GM23338 (cell line): ENCODE measurements at places on chromosomes 4 and X. TPM values are rescaled to one million over a fixed set of nuclear protein-coding genes. Genes with fewer than 3 reads are reported as not detected.

Gene P2RY8
- 0.23 TPM in 1 of 2 replicates, not detected in the other for total RNA-seq

Gene GAGE12J
- total RNA-seq = not detected in 2 replicates

GRCh38 chr4:73761856-73762255 is 21.5 kb downstream of the CXCL8 start:
- no peak overlapping the region for H3K4me3 ChIP-seq
- H3K36me3 ChIP-seq = no peaks in the 10 kb centered on the region
- DNase-seq = no peak
- no peaks in the 10 kb centered on the region for H3K4me1 ChIP-seq
- H3K27me3 ChIP-seq = no peaks in the 10 kb centered on the region
- H3K27ac ChIP-seq = no peak overlapping the region

- H3K36me3 ChIP-seq = no peaks in the 10 kb centered on the region
- no peak overlapping the region for H3K27ac ChIP-seq
- peaks cover 5% of the 10 kb centered on the region; the same call in 1 of the 2 replicates for H3K4me1 ChIP-seq
- DNase-seq = no peak
- no peak overlapping the region for H3K4me3 ChIP-seq
Measured at GRCh38 chr4:112288455-112288854, 2.8 kb upstream of the TIFA start.

- no peak for DNase-seq
- H3K27ac ChIP-seq = no peak overlapping the region
- H3K4me3 ChIP-seq = no peak overlapping the region
- no peaks in the 10 kb centered on the region for H3K4me1 ChIP-seq
Measured at GRCh38 chr4:114217150-114217817, 237.8 kb upstream of the ARSJ start.

GRCh38 chr4:37138789-37139188 is 105.8 kb upstream of the NWD2 start:
- no peaks in the 10 kb centered on the region for H3K4me1 ChIP-seq
- no peak for DNase-seq
- no peaks in the 10 kb centered on the region for H3K36me3 ChIP-seq
